Stimulated activated memory B cell treated with anti-CD40 and anti-IgM and Interleukin-4, amounts not matched to agents 10 μg/mL and 1 μg/mL and 100 μg/mL, for 72 hours (primary cell): ENCODE measurements at places on chromosomes 13 and 19.
A peak's percentile ranks its signal among the peaks of the same experiment; 100 is the strongest.

- ATAC-seq, result no peak
Observed at GRCh38 chr19:55546822-55547614, 1.7 kb upstream of the SBK3 start.

DNA sequence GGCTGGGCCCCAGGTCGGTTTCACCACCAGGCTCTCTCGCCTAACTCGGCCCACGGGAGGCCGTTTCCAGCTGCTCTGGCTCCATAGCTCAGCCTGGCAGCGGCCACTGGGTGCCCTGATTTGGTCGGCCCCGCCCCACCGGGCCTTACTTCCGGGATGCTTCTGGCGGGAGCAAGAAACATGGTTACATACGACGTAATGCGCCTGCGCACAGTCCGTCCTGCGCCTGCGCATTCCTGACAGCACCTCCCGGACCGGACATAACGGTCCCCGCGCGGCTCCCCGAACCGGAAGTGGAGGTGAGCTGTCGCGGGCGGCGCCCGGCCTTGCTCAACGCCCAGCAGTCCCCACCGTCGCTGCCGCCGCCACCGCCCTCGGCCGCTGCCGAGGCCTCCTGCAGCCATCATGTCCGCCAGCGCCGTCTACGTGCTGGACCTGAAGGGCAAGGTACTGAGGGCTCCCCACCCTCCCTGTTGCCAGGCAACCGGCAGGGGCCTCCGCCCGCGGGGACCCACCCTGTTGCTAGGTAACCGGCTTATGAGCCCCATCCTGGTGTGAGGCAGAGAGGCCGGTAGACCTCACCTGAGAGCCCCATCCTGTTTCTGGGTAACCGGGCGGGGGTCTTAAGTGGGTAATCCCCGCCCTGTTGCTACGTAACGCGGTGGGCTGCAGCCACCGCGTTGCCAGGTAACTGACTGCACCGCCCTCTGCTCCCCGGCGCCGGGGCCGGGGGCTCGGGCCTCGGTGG lies at the start of gene AP1M1:
TSS of gene AP1M1 (plus strand) at position 290 of the 748 bp plus-strand sequence. CDS start at position 406, 116 bp downstream.
- ATAC-seq, result peak; percentile 97

GRCh38 chr13:43805681-43806128 lies 18.9 kb upstream of the ENOX1 start:
- no peak for ATAC-seq

DNA sequence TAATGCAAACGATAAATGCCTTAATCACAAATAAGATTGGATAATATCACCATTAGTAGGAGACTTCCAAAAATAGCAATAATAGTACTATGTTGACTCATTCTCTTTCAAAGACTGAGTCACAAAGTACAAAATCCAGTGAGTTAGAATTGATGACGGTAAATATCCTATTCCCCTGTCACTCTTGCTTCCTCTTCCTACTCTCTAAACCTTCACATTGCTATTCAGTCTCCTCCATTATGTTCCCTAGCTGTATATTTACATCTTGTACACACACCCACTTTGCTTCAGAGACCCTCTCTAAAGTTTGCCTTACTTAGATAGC lies 26.3 kb upstream of the INTS6 start:
- ATAC-seq, result peak; percentile 58

DNA sequence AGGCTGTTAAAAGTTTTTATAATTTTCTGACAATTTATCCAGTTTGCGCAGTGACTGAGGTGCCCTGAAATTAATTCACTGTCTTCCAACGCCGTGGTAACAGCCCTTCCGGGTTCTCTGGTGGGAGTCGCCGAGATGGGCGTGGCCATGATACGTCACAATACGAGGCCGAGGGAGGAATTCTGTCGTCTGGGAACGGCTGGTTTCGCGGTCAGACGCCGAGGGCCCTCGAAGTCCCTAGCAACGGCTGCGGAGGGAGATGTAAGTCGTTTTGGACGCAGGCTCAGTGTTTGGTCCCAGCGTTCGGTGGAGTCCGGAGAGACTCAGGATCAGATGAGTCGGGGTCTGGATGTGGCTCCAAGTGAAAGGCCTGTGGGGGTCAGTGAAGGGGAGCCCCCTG lies 21.7 kb downstream of the ZNF613 start:
- no peak for ATAC-seq

- ATAC-seq, result peak; percentile 88
Observed at GRCh38 chr19:42129399-42130253, 2.6 kb downstream of the POU2F2 start.

DNA sequence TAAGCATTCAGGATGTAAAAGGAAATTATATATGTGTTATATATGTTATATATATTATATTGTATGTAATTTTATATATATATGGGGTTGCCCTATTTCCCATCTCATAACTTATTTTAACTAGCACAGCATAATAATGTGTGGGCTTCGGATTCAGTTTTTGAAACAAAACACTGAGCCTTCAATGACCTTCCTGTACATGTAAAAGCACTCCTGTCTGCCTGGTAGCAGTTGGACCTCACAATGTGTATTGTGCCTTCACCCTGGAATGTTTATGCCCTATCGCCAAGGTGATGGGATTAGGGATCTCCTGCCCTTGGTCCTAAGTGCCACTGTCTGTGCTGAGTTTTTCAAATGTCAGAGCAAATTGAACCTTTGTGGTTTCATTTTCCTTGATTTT lies 968.8 kb downstream of the TUBA3C start:
- peak; percentile 68 for ATAC-seq

DNA sequence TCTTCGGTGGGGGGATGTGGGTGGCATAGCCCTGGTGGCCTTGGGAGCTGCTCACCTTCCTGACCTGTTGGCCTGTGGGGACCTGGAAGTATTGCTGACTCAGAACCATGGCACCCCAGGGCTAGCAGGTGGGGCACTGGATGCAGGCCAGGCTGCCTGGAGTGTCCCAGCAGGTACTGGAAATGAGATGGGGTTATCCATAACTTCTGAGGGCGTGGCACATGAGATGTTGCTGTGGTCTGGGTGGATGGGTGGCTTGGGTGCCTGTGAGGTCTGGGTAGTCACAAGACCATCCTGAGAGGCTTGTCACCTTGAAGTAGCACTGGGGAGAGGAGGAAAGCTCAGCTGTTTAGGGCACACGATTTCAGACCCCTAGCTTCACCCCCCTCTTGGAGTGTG lies 636 bp upstream of the RNF225 start:
- no peak for ATAC-seq

DNA sequence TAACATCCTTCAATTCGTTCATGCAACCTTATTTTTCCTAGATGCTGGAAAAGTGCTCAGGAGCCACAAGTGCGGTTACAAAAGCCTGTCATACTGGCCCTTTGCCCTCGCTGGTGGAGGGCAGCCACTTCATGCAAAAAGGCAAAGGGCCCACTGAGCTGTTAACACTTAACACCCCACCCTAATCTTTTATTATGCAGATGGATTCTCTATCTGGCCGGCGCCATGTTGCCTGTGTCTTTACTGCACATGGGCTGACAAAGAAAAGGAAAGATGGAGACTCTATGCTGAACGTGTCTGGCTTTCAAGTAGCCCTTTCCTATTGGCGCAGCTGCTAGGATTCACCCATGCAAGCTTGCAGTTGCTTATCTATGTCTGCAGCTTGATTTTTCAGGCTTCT lies 10.8 kb downstream of the OR7D2 start:
- ATAC-seq, result no peak

DNA sequence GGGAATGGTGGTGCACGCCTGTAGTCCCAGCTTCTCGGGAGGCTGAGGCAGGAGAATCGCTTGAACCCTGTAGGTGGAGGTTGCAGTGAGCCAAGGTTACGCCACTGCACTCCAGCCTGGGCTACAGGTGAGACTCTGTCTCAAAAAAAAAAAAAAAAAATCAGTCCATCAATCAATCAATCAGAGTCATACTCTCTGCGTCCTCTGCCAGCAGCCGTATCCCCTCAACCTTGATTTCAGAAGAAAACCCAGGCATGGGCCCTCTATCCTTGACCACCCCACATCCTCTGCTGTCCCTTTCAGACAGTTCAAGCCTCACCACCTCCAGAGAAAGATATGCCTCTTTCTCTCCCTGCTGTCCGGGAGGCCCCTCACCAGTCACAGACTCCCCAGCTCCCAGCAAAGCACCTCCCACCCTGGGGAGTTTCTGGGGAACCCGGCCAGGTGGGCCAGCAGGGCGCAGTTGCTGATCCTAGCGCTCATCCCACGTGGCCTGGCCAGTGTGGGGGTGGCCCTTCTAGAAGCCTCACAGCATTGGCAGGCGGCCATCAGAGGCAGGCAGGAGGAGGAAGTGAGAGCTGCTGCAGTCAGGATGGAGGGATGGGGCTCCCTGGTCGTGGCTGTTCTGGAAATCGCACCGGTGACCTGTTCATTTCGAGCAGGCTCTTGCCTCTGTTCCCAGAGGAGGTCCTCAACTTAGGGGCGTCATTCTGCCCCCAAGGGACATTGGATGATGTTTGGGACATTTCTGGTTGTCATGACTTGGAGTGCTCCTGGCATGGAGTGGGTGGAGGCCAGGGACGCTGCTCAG lies 10.2 kb upstream of the JSRP1 start:
- peak; percentile 56 for ATAC-seq

- no peak for ATAC-seq
Observed at GRCh38 chr13:84870190-84870589, 929.0 kb downstream of the SLITRK6 start.

GRCh38 chr13:105997581-105998550 lies 537.6 kb downstream of the EFNB2 start:
- ATAC-seq, result no peak

GRCh38 chr19:32357720-32358119 lies 12.3 kb downstream of the ZNF507 start:
- ATAC-seq, result no peak

DNA sequence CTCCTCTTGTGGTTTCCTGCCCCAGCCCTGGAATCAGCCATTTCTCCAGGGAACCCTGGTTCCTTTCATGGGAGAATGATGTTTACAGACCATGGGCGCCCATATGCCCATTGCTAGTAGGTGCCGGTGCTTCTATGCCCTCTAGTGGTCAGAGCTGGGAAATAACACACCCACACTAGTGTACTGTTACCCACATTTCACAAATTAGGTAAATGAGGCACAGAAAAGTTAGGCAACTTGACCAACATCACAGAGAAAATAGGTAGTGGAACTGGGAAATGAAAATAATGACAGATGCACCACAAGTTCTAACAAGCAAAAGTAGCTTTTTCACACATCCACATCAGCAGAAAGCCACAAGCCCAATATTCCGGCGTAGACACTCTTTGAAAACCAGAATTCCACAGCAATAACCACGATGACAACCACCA lies 1.3 kb upstream of the CEACAM3 start:
- peak; percentile 88 for ATAC-seq

DNA sequence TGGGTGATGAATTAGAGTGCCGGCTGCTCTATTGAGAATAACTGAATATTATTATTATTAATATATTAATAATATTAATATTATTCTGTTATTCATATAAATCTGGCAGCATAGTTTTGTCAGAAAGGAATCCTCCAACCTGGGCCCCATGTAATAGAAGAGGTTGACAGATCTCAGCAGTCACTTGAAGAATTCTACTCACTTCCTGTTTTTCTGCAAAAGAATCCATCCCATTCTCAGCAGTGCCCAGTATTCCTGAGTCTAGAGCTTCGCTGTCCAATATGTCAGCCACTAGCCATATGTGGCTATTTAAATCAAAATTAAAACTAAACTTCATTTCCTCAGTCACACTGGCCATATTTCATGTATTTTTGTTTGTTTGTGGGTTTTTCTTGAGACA lies 72.4 kb upstream of the USPL1 start:
- no peak for ATAC-seq

GRCh38 chr13:98507282-98507797 lies 69.6 kb downstream of the STK24 start:
- ATAC-seq, result no peak

DNA sequence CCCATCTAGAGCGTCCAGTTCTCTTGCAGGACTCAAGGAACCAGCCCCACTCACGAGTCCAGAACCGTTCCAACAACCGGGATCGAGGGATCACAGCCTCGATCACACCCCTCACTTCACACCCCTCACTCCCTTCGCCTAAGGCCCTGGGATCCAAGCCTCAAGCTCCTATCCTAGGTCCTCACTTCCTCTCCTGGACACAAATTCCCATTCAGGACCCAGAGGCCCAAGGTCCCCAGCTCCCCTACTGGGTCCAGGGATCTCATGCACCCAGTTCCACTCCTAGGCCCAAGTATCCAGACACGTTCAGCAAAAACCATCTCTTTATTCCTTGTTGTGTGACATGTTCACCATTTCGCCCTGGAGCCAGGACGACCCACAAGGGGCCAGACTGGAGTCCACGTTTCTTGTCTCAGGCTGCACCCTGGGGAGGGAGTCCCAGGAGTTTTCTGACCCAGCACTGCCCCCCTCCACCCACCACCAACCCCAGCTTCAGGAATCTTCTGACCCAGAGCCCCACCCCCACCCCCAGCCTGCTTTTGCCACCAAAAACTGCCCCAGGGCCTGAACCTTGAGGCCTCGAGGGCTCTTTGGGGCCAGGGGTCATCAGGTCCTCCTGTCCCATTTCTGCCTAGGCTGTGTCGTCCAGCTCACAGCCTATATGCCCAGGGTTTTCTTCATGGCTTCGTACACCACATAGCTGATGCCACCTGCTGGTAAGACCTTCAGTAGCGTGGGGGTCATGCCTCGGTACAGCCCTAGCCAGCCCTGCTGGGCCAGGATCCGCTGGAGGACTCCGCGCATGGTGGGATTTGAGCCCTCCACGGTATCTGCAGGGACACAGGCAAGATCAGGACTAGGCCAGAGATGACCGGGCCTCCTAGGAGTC lies 1.4 kb upstream of the KHSRP start:
- no peak for ATAC-seq

DNA sequence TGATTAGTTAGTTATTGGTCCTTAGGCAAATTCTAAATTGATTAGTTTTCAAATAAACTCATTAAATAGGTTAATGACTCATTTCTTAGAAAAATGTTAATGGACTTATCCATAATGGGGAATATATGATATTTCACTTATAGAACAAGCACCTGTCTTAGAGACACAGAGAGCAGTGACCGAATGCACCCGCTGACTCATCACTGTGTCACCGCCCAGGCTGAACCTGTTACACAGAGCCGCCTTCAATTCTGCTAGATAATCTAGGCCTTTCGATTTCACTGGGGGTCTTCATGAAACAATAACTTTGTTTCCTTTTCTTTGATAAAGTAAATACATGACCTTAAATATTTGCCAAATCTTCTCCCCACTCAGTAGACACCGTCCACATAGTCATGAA lies 13.1 kb downstream of the IRS2 start:
- ATAC-seq, result no peak

- no peak for ATAC-seq
Observed at GRCh38 chr19:53704011-53704410, 72.2 kb downstream of the DPRX start.

DNA sequence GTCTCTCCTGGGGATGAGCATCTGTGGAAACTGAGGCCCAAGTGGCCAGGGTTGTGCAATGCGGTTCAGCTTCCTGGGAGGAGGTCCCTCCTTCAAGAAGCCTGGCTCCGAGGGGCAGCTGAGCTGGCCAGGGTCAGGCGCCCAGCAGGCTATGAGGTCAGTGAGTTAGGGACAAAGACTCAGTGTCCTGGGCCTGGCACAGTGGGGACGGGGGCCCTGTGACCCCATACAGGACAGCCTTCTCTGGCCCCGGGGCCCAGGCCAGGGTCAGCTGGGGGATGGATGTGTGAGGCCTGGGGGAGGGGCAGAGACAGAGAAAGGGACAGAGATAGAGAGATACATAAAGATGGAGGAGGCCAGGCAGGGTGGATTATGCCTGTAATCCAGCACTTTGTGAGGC lies 3.0 kb upstream of the IL12RB1 start:
- ATAC-seq, result no peak

- ATAC-seq, result no peak
Observed at GRCh38 chr13:113123226-113124201, 915 bp downstream of the F10 start.
